ENCODE measurements at places on chromosomes 1 and 21.
A peak's percentile ranks its signal among the peaks of the same experiment; 100 is the strongest.

DNA sequence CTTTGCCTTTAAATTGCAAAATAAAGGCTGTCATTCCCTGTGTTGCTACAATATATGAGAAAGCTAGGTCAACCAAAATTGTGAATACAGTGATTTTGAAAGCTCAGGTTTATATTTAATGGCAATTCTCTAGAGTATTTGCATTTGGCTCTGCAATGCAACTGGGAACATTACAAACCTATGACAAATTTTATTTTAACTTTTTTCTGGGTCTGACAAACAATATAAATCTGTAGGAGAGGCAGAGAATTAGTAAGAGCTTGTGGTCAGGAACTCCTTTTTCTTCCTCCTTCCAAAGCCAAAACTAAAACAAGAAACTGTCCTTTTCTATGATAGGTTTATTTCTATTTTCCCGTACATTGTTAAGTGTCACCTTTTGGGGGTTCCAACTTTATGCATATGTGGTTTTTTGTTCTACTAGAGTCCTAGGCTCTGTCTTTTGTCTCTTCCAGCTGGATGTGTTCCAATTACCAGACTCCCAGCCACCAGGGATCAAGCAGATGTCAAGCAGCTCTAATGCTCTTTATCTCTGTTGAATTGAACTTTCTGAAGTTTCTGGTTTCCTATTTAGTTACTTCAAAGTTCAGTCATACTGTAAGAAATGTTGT is 106.9 kb downstream of the ASH1L start:
- DNase-seq: no peak

- DNase-seq: peak; percentile 65
Measured at GRCh38 chr1:192763756-192764155, 45.1 kb upstream of the RGS2 start.

DNA sequence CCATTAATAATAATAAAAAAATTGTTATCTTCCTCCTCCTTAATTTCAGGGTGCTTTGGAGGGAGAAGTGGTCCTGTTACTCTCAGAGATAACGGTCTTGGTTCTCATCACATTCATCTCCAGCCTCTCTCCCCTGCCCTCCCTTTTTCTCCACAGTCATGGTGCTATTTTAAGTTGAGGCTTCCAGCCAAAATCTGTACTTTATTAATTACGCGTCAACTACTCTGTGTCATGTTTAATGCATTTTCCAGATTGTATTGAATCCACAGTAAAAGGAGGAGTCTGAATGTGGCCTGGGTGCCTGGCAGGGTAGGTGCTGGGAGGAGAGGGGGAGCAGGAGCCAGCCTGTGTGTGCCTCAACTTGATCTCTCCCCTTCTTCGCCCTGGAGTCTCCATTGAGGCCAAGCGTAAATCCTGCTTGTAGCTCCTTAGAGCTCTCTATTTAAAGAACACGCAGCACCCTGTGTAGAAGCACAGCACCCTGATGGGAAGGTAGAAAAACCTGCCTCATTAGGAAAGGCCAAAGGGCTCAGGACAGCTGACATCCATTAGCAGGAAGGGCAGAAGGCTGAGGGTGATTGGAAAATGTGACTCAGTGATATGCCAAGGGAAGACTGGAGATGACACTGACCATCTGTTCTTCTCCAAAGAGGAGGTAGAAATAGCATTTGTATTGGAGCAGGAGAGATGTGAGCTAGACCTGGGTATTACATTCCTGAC is 82.4 kb downstream of the PLXNA2 start:
- no peak for DNase-seq

DNA sequence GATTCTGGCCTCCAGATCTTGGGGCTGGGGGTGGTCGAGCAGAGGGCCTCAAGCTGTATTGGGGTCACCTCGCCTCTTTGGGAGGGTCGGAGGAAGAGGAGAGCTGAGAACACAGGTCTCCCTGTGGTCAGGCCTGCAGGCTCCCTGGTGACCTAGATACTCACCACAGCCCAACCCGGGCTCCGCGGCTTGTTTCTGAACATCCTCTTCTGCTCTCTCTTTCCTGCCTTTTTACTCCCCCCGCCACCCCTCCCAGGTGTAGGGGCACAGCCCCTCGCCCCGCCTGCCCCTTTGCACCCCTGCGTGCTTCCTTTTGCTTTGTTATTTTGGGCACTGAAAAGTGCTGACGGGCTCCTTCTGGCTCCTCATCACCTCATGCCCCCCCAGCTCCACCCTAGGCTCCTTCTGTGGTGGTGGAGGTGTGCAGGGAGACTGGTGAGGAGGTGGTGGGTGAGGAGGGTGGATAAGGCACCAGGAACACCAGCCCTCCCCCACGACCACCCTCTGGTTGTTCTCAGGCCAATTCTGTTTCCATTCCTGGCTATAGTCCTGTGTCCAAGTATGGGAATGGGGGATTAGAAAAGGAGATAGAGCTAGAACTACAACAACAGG is 10.6 kb upstream of the LINGO4 start:
- DNase-seq: no peak

- no peak for DNase-seq
Measured at GRCh38 chr21:27582948-27583430, 616.1 kb upstream of the ADAMTS5 start.

DNA sequence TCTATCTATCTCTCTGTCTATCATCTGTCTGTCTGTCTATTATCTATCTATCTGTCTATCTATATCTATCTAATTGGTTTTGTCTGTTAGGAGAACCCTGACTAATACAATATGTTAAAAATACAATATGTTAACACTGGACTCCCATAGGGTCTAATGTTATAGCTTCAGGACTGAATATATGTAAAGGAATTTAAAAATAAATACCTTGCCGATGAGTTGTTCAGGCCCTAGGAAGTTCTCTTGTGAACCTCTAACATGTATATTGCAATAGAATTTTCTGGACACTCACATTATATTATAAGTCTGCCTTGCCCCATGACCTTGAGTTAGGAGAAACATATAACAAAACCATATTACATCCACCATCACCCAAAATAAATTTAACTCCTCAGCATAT is 900.6 kb downstream of the NCAM2 start:
- DNase-seq: no peak

DNA sequence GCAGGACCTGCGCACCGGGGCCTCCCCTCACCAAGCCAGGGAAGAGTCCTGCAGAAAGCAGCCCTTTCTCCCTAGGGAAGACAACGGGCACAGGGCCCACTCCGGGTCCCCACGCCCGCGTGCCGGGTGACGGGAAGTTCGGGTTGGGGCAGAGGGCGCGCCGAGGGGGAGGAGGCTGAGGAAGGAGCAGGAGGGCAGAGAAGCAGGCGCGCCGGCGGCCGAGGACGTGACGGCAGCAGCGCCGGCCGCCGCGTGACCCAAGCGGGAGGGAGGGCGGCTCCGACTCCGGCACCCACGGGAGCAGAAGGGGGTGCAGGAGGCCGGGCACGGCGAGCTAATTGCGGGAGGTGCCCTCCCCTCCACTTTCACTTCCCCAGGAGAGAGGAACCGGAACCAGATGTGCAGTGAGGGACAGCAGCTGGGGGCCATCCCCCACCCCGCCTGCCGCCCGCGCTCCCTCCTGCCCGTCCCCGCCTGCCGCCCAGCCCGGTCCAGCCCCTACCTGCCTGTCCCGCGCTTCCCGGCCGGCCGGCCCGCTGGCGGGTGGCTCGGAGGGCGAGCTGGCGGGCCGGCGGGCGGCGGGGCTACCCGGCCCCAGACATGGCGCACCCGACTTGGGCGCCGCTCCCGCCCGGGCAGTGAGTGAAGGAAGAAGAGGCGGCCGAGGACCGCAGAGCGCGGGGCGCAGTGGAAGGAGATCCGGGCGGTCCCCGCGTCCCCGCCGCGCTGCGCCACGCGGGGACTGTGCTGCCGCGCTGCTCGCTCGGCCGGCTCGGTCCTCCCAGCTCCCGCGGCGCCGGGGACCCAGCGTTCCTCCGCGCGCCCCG is 510 bp downstream of the DENND4B start:
- DNase-seq: no peak

- DNase-seq: no peak
Measured at GRCh38 chr1:219430419-219430818, 182.5 kb downstream of the ZC3H11B start.

GRCh38 chr21:44531606-44532564 is 8.1 kb downstream of the KRTAP10-1 start:
- no peak for DNase-seq

GRCh38 chr1:37325010-37325409 is 149.4 kb upstream of the ZC3H12A start:
- DNase-seq: no peak

GRCh38 chr1:32394890-32395432 is 720 bp upstream of the BSDC1 start:
- no peak for DNase-seq

GRCh38 chr1:40036574-40036973 is 4.0 kb upstream of the CAP1 start:
- peak; percentile 29 for DNase-seq

- no peak for DNase-seq
Measured at GRCh38 chr1:40058453-40059337, 18.2 kb downstream of the CAP1 start.

DNA sequence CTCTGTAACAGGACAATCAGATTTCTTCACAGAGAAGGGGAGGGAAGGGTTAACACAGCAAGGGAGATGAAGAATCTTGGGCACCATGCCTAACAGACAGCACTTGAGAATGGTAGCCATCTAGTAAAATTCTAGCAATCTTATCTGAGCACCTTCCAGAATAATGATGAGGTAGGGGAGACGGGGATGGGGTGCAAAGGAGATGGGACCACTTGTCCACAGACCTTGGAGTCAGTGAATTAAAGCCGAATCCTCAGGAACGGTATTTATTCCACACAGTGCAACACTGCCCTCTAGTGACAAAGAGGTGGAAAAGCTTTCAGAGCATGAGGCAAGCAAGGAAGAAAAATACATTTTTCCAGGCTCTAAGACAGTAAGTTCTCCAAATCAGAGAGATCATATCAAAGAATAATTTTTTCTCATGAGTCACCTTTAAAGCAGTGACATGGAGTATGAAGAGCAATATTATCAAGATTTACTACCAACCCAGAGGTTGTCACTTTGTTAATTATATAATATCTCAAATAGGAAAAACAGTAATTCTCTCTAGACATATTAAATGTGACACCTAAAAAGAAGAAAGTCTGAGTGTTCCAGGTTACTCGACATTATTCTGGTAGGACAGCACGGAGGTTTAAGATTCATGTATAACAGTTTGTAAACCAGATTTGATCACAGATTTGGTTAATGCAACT is 43.3 kb upstream of the LPAR3 start:
- peak; percentile 36 for DNase-seq

DNA sequence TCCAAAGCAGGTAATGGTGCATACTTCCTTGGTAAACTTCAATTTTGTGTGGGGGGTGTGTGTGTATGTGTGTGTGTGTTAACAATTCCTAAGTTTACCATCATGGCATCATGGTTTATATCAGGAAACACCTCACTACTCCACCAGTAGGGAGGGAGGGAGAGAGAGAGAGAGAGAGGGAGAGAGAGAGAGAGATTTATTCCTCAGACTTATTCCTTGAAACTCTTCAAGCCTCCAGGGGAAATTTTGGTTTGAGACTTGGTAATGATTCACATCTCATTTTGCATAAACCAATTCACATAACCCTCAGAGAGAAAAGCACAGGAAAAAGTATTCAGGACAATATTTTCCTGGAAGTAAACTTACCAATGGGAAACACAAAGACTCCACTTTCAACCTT is 115.0 kb downstream of the TTLL7 start:
- no peak for DNase-seq

DNA sequence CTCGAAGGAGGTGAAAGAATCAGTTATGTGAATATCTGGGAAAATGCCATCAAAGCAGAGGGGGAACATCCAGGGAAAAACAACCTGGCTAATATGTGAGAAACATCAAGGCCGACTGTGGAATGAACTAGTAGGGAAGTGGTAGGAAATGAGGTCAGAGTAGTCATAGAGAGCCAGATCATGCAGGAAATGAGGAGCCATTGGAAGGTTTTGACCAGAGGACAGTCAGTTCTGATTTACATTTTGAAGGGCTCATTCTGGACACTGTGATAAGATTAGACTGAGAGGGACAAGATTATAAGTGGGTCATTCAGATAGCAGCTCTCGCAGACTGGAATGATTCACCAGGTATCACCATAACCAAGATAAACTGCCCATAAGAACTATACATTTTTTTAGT is 63.7 kb downstream of the SYT14 start:
- no peak for DNase-seq

GRCh38 chr1:244010191-244010590 is 40.9 kb upstream of the ZBTB18 start:
- no peak for DNase-seq

GRCh38 chr21:26587736-26588201 is 14.7 kb upstream of the CYYR1 start:
- DNase-seq: peak; percentile 30

DNA sequence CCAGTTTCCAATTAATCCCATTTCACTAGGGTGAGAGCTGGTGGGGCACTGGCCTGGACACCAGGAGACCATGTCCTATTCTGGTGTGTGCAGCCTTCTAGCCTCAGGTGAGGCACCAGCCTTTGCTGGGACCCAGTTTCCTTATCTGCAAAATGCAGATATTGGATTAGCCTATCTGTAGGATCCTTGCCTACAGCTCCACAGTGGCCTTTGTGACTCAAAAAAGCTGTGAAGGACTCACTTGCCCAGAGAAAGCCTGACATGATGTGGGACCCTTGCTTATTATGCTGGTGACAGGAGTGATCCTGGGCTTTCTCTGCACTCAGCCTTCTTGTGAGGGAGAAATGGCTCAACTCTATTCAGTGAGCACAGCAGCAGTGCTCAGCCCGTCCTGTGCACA is 32.3 kb downstream of the TENT5C start:
- DNase-seq: no peak

GRCh38 chr1:2786329-2787162 is 14.9 kb downstream of the TTC34 start:
- no peak for DNase-seq

DNA sequence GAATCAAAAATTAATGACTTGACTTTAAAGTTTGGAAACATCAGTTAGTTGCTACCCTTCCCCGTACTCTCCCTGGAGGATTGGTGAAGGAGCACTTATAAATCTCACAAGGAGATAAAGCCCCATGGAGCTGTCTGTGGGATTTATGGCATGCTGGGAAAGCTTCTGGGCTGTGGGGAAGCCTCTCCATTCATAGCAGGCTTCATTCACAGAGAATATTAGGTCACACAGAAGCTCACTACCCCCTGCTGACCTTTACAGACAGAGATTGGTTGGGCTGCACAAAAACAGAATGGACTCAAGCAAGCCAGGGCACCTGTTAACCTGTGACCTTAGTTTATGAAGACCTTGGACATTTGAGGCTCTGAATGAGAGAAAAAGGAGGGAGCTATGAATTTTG is 32.1 kb downstream of the RGL1 start:
- DNase-seq: no peak

GRCh38 chr1:180114396-180114945 is 40.2 kb upstream of the QSOX1 start:
- no peak for DNase-seq

GRCh38 chr21:39481886-39482285 is 30.1 kb downstream of the SH3BGR start:
- no peak for DNase-seq

- DNase-seq: no peak
Measured at GRCh38 chr1:206021008-206021625, 2.6 kb downstream of the CTSE start.

DNA sequence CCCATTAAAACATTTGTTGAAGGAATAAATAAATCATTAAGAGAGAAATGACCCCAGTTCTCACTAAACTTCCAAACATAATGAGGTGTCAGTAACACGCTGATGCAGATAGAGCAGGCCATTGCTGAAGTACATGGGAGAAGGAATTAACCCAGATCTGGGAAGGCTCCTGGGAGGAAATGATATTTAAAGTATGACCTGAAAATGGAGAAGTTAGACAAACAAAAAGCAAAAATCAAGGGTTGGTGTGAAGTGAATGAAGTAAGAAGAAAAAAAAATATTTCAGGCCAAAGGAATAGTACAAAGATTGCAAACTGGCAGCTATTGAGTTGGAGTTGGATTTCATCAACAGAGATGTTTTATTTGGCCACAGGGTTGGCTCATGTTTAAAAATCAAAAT is 71.4 kb downstream of the RGS2 start:
- DNase-seq: no peak
